ENCODE measurements at places on chromosomes 12 and 14.

DNA sequence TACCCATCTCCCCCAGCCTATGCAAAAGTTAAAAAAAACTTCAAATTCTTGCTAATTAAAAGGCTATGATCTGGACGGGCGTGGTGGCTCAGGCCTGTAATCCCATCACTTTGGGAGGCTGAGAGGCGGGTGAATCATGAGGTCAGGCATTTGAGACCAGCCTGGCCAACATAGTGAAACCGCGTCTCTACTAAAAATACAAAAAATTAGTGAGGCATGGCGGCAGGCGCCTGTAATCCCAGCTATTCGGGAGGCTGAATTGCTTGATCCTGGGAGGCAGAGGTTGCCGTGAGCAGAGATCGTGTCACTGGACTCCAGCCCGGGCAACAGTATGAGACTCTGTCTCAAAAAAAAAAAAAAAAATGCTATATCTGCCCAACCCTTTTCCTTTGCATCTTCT lies 925.4 kb downstream of the GALC start:
- no peak overlapping the region for H3K27ac ChIP-seq
- H3K4me1 ChIP-seq, result no peaks in the 10 kb centered on the region
- no peaks in the 10 kb centered on the region for H3K27me3 ChIP-seq
- no peak overlapping the region for H3K4me3 ChIP-seq
- no peaks in the 10 kb centered on the region for H3K36me3 ChIP-seq

- H3K27me3 ChIP-seq, result no peaks in the 10 kb centered on the region
- H3K4me1 ChIP-seq, result no peaks in the 10 kb centered on the region
Observed at GRCh38 chr12:109767991-109768900, 54.6 kb downstream of the FAM222A start.

DNA sequence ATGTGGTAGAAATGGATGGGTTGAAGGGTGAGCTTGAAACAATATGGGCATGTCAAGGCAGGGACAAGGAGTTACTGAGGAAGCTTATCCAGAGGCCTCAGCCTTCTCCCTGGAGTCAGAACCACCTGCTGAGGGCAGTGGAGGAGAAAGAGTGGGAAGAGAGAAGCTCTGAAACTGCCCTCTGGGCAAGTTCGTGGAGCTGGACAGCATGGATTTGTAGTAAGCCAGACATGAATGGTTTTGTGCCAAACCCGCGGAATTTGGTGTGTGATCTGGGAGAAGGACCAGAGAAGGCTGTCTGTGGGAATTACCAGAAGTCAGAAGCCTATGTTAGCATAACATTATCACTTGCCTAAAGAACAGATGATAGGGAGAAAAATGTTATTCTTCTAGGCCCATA lies 164.8 kb downstream of the SLC41A2 start:
- H3K4me1 ChIP-seq, result peaks cover 2% of the 10 kb centered on the region
- DNase-seq, result no peak
- H3K27ac ChIP-seq, result no peak overlapping the region
- no peaks in the 10 kb centered on the region for H3K36me3 ChIP-seq

GRCh38 chr14:24677956-24678355 lies 44.0 kb upstream of the GZMB start:
- H3K27me3 ChIP-seq, result no peaks in the 10 kb centered on the region
- peak overlapping the region; percentile 42 for H3K27ac ChIP-seq
- H3K36me3 ChIP-seq, result peaks cover 15% of the 10 kb centered on the region
- DNase-seq, result no peak
- peaks cover 67% of the 10 kb centered on the region for H3K4me1 ChIP-seq
- H3K4me3 ChIP-seq, result no peak overlapping the region

- no peak overlapping the region for H3K4me3 ChIP-seq
- no peaks in the 10 kb centered on the region for H3K27me3 ChIP-seq
- H3K27ac ChIP-seq, result no peak overlapping the region
- H3K36me3 ChIP-seq, result peaks cover 30% of the 10 kb centered on the region
Observed at GRCh38 chr12:26786865-26787514, 46.0 kb downstream of the ITPR2 start.

DNA sequence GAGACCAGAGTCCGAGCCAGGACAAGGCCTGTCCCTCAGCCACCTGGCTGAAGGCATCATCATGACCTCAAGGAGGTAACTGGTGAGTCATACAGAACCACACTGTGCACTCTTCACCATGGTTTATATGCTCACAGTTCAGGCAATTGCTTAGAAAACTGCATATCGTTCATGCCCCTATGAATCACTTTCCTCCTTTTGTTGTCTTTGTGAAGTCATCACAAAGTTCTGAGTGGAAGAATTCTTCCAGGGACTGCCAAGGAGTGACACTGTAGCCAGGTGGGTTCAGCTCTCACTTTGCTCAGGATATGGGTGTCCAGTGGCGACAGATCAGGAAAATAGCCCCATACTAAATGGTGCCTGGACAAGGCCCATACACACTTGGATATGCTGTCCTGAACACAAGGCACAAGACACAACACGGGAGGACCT lies 92.5 kb downstream of the DPF3 start:
- no peak overlapping the region for H3K27ac ChIP-seq
- DNase-seq, result no peak
- no peak overlapping the region for H3K4me3 ChIP-seq
- H3K36me3 ChIP-seq, result no peaks in the 10 kb centered on the region
- H3K4me1 ChIP-seq, result peaks cover 7% of the 10 kb centered on the region
- no peaks in the 10 kb centered on the region for H3K27me3 ChIP-seq

Data from activated T-helper 2 cell treated with anti-CD3 and anti-CD28 coated beads, Interferon-gamma antibody, Interleukin-2, Interleukin-4, amounts not matched to agents 10 μg/mL and 5 μg/mL and 100 μg/mL, durations not matched to agents 14 hours and 24 hours and 36 hours (primary cell).